ENCODE measurements at places on chromosomes 6 and 20.

- peak; percentile 86 for DNase-seq
Observed at GRCh38 chr6:6758915-6759654, 170.6 kb downstream of the LY86 start.

- DNase-seq, result no peak
Observed at GRCh38 chr20:36795691-36796090, 22.1 kb upstream of the DSN1 start.

GRCh38 chr20:47125758-47126591, 230.5 kb downstream of the ZMYND8 start:
- no peak for DNase-seq

DNA sequence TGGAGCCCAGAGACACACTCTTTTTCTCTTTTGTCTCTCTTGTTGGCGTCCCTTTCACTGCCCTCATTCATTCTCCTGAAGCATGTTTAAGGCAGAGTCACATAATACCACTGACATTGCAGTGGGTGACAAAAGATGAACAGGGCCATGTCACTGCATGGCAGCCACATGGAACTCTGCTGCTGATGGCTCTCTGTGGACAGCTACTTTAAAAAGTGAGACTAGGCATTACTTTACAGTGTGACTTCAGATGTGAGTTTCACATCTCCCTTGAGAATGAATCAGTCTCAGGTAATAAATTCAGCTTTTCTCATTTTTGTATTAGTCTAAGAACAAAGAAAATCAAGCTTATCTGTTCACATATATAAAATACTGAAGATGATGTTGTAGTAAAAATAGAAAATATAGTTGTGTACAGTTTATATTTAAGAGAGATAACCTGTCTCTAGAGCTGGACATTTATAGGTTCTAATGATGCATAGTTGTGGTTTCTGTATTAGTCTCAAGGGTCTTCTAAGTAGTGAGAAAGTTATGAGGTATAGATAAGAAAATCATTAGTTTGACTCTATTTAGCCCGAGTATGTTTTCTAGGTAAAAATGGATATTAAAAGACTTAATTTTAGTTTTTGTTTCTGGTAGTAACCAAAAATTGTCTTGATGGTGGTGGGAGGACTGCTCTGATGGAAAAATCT, 6.1 kb downstream of the MRS2 start:
- no peak for DNase-seq

GRCh38 chr6:54614499-54615195, 231.9 kb upstream of the FAM83B start:
- no peak for DNase-seq

GRCh38 chr20:33893314-33893713, 82.2 kb downstream of the CHMP4B start:
- DNase-seq, result no peak

- no peak for DNase-seq
Observed at GRCh38 chr20:23622839-23623343, 14.9 kb downstream of the CST3 start.

- DNase-seq, result no peak
Observed at GRCh38 chr6:25750906-25751305, 3.6 kb upstream of the SLC17A4 start.

- no peak for DNase-seq
Observed at GRCh38 chr6:13249817-13250216, 78.5 kb downstream of the TBC1D7 start.

DNA sequence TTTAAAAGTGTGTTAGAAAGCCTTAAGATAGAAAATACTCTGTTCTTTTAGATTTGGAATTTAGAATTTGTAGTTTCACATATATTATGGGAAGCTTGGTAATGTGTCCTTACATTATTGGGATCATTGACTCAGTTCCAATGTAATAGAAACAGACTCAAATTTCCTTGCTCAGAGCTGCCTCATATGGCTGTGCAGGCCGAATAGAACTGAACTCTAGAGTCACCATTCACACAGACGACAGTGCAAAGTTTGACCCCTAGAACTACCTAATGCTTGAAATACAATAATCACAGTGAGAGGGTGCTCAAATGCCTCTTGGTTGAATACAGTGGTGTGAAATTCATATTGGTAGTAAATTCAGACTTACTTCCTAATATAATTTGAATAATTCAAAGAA, 482.7 kb upstream of the CITED2 start:
- DNase-seq, result no peak

GRCh38 chr6:14828201-14828611, 417.7 kb upstream of the JARID2 start:
- no peak for DNase-seq

GRCh38 chr6:90294989-90295853, 1.4 kb downstream of the BACH2 start:
- no peak for DNase-seq

DNA sequence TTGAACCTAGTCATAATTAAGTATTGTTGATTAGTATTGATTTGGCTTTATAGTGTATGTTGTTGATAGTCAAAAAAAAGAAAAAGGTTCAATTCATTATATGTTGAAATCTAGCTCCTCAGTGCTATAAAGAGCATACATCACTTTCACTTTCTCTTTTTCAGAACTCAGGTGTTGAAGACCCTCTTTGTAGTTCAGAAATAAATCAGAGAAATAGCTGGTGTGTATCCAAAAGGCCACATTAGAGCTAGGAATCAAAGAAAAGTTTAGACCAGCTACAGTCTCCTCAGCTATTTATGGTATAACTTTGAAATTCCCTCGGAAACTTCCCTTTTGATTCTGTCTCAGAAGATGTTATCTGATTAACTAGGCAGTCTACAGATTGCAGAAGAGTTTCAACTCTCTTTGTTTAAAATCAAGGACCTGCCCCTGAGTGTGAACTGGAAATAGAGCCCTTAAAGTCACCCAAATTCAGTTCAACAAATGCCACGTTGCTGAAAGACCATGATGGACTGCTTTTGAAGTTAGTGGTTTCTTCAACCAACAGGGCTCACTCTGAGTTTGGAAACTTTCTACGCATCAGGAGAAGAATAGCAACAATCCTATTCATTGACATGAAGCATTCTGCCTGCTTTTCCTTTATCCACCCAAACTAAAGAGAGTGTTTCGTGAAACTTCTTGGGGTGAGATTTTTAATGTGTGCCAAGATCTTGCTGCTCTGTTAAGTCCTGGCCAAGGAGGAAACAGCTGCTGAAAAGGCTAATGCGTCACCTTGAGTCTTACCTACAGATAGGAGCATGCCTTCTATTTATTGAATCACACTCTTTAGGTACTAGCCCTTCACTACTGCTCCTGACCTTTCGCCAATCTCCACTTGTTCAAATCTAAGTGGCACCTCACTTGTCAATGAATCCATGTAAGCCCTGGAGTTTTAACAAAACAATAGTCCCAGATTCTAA, 111.7 kb downstream of the TNFRSF21 start:
- DNase-seq, result no peak

DNA sequence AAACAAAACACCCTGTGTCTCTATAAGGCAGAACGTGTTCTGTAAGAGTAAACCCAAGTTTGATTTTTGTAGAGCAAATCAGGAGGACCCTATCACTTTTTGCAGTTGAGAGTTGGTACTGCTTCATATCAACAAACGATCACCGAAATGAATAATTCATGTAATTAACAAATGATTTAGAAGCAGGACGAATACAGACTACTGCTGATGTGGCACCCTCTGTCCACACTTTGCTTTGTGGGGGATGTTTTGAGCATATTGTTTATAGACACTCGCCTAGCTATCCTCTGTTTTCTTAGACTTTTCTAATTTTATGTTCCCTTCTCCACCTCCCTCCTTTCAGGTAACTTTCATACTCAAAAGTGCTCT, 1.5 kb downstream of the CD2AP start:
- no peak for DNase-seq

DNA sequence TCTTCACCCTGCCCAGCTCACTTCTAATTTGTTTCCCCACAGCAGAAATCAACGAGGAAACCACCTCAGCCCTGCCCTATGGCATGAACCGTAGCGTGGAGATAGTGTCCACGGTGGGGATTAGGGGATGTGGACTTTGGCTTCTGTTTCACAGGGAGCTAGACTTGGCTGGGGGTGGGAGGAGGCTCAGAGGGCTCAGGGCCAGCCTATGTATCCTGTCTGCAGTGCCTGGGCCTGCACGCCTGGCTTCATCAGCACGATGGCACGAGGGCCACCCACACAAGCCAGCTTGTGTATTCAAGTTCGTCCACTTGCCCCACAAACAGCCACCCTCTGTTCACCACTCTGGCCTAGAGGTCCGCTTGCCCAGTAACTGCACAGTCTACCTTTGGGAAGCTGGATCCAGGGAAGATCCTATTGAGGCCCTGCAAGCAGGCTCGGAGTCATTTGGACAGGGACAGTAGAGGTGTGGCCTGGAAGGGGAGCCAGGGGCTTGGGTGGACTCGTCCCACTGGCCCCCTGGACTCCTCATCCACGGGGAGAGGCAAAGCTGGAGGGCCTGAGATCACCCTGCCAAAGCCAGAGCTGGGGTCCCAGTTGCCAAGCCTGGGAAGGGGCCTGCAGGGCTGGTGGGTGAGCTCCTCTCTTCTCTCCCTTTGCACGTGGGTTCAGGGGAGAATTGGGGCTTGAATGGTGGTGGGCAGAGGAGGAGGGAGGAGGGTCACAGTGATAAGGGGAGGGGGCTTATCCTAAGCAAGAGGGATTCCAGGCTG, 38.0 kb upstream of the FAM83D start:
- DNase-seq, result no peak

GRCh38 chr20:34085544-34086040, 26.5 kb downstream of the EIF2S2 start:
- no peak for DNase-seq

DNA sequence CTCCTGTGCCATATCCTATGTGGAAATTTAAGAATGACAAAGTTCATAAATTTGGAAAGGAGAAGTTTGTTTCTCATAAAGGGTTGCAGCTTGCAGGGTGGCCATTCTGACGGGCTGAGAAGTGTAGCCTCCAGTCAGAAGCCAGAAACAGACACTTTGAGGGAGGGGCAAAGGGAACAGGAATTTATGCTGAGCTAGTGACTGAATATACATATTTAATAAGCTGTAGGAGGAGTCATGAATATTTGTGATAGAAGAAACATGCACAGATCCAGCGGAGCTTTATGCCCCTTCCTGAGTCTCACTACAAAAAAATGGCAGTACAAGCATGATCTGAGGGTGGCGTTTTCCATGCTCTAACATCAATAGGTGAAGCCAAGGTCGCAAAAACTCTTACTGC, 798.3 kb downstream of the KIF16B start:
- DNase-seq, result no peak

- no peak for DNase-seq
Observed at GRCh38 chr6:81934936-81935335, 182.5 kb upstream of the TENT5A start.

DNA sequence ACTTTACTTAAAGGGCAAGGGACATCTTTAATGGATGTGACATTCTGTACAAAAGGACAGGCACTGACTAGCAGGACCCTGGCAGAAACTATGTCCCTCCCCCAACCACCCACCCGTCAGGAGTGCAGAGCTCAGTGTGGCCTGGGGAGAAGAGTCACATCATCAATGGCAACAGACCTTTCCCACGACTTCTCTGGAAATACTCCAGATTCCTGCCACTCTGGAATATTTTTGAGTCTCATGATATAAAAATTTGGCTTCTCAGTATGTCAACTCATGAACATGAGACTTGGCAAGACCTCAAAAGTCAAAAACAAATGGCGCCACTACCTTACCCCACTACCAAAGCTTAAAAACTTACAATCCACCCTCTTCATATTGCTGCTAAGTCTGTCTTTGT, 118.3 kb downstream of the SLC23A2 start:
- DNase-seq, result no peak

GRCh38 chr6:113432521-113433334, 424.4 kb upstream of the MARCKS start:
- DNase-seq, result no peak

GRCh38 chr6:14278446-14278845, 160.9 kb downstream of the CD83 start:
- no peak for DNase-seq

DNA sequence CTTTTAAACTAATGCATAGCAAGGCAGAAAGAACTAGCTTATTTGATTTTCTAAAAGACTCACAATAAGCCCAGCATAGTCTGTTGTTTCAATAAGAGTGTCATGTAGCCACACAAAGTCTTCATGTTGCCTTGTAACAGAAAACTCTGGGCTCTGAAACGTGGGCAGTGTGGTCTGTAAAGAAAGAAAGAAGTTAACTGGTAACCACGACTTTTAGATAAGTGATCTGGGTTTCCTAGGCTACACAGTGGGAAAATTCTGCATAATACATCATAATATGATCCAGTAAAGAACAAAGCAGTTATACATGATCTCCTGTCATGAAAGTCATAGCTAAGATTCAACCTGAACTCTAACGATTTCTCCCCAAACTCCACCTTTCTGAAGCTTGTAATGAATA, 13.3 kb downstream of the SNX5 start:
- no peak for DNase-seq

DNA sequence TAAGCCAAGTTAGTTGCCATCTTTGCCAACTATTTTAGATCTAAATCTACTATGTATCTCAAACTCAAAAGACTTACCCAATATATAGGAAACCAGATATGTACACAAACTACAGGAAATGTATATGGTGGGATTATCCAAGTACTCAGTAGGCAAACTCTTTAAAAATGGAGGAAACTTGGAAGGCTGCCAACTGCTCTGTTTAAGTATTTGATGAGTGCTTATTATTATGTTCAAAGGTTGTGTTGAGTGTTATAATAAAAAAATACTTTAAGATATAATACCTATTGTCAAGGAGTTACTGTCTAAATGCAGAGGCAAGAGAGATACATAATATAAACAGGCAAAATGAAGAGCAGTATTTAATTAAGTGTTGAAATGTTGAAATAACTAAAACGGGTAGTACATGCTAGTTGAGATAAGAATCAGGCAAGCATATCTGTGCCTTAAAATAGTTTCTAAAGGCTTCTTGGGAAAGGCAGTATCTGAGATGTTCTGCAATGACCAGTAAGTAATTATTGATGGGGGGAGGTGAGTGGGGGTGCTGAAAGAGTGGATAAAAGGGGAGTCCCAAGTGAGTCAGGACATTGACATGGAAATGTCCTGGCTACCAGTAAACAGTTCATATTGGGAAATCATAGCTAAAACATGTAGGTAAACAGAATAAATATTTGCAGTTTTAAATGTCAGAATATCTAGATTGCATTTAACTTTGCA, 6.5 kb upstream of the DST start:
- DNase-seq, result peak; percentile 9

DNA sequence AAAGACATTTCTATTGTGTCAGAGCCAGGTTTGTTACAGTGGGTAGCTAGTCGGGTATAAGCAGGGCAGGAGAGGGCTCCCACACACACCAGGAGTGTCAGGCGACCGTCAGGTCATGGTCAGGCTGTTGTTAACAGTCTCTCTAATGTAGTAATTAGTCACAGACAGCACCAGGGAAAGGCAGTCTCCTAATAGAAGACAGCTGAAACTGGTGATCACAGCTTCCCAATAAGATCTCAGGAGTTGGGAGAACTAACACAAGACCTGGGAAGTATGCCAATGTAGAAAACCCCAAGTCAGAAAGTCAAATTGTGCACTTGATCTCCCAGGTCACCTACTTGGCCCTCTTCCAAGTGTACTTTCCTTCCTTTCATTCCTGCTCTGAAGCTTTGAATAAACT, 53.0 kb upstream of the GPR6 start:
- DNase-seq, result no peak

All from NCI-H2029 treated with DMSO at 0.1 percent for 48 hours (cell line).